Lower lobe of right lung (tissue), 2 donors: ENCODE measurements at places on chromosomes 2 and 18.

- no peak for DNase-seq
Measured at GRCh38 chr18:39886136-39886535, 2068.9 kb upstream of the PIK3C3 start.

- DNase-seq, result no peak
Measured at GRCh38 chr2:154720651-154721050, 22.2 kb downstream of the KCNJ3 start.

DNA sequence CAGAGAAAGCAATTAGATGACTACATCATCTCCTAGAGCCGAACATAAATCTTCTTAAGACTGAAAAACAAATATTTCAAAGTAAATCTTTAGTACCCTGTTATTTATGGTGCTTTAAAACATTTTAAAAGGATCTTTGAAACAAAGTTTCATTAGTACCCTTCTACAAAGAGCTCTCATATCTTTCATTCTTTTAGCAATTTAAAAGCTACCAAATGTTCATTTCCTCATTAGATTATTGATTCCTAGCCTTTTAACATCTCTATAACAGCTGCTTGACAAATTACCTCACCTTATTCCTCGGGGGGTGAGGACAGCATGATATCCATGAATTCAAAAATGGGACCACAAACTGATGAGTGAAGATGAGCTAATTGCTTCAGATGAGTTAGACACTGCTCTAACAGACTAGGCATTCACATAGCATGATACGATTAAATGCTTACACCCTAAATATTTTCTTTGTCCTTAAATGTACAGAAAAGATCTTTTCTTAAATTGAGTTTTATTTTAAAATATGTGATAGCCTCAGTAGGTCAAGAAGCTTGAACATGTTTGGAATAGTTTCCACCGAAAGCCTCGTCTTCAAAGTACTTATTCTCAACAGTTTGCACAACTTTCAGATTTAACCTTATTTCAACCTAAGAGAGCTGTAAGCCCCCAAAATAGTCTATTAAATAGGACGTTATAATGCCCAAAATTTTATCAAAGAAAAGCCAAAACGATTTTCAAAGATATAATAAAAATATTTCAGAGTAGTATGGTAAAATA is 2.1 kb downstream of the ATAD2B start:
- DNase-seq, result no peak

DNA sequence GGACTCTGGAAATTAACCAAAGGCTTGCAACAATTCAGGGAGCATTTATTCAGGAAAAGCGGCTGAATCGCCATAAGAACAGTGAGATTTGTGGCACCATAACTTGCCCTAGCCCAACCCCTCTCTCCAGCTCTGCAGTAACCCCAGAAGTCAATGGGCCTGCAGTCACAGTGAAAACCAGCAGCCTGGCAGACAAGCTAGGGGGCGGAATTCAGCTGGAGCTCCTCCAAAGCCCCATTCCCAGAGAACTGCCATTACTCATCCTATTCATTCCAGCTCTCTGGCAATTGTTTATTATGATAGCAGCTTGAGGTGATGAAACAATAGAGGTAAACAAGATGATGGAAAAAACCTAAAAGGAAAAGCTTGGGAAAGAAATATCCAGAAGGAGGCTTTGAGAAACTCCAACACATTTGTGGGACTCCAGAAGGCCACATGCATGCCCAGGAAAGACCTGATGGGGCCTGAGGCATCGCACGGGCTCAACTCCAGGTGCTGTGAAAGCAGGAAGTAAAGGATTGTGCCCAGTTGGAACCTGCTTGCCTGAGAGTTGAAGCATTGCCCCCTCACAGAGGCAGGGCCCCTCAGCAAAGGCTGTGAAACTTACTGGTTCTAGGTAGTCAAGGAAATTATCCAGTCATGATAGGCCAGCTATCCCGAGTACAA is 126.7 kb downstream of the TWIST2 start:
- no peak for DNase-seq

DNA sequence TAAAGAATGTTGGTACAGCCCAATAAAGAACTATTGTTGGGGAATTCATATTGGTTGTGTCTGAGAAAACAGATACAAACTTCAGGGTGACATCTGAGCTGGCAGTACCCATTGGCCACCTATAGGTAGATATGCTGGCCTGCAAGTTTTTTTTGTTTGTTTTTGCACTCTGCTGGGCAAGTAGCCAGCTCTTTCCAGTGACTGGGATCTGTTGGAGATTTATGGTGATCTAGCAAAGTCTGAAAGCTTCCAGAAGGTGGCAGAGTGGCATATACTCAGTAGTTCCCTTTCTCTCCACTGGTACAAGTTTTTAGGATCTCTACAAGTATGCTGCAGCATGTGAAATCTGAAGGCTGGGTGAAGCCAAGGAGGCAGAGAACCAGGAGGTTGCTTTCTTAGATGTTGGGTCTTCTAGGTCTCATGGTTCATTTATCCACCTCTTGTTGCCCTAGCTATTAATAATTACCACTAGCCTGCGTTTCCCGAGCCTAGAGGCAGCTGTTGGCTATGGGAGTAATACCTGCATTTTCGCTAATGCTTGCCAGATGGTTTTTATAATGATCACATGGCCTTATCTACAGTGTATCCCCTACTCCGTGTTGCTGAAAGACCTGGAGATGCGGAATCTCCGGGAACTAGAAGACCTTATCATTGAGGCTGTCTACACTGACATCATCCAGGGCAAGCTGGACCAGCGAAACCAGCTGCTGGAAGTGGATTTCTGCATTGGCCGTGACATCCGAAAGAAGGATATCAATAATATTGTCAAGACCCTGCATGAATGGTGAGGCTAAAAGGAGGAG is 9.5 kb downstream of the COPS7B start:
- DNase-seq, result no peak

GRCh38 chr2:227862741-227863588 is 8.5 kb upstream of the DAW1 start:
- no peak for DNase-seq

- no peak for DNase-seq
Measured at GRCh38 chr2:217740756-217741155, 262.0 kb downstream of the TNS1 start.

DNA sequence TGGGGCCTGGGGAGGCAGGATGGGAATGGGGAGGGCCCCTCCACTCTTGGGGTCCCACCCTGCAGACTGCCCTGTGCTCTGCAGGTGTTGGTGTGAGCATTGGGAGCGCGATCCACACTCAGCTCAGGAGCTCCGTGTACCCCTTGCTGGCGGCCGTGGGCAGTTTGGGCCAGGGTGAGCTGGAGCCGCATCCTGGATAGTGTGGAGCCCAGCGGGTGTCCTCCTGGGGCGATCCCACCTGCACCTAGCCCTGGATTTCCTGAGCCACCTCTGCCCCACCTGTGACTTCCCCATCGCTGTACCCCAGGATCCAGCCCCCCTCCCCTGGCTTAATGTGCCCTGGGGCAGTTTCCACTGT is 2.6 kb downstream of the PROM2 start:
- peak; percentile 12 for DNase-seq

DNA sequence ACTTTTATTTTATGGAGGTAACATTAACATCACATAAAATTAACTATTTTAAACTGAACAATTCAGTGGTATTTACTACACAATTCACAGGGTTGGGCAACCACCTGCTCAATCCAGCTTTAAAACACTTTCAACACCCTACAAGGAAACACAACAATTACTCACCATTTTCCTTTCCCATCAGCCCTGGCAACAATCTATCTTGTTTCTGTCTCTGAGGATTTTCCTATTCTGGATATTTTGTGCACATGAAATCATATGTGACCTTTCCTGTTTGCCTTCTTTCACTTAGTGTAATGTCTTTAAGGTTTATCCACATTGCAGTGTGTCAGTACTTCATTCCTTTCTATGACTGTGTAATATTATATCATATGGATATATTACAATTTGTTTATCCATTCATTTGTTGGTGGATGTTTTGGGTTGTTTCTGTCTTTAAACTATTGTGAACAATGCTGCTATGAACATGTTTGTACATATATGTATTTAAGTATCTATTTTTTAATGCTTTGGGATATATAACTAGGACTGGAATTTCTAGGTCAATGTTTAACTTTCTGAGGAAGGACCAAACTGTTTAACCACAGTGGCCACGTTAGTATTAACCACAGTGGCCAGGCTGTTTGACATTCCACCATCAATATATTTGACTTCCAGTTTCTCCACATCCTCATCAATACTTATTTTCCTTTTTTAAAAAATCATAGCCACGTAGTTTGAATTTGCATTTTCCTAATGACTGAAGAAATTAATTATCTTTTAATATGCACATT is 72.4 kb upstream of the KIF5C start:
- DNase-seq, result no peak

- no peak for DNase-seq
Measured at GRCh38 chr2:123692121-123692520, 333.0 kb upstream of the CNTNAP5 start.

DNA sequence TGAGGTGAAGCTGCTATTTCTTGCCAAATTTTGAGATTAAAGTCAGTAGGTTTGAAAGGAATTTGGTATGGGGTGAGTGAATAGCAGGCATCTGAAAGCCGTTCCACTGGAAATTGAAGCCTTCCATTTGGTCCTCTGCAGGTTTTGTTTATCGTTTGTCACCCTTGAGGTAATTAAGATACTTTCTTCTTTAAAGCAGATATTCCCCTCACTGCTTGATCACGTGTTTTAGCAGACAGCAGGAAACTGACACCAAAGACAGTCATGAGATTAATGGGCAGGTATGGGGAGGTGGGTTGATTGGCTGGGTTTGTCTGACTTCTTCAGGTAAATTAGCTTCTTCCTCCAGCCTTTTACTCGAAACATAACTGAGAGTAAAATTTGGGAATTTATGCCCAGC is 10.7 kb downstream of the LPIN1 start:
- DNase-seq, result no peak

DNA sequence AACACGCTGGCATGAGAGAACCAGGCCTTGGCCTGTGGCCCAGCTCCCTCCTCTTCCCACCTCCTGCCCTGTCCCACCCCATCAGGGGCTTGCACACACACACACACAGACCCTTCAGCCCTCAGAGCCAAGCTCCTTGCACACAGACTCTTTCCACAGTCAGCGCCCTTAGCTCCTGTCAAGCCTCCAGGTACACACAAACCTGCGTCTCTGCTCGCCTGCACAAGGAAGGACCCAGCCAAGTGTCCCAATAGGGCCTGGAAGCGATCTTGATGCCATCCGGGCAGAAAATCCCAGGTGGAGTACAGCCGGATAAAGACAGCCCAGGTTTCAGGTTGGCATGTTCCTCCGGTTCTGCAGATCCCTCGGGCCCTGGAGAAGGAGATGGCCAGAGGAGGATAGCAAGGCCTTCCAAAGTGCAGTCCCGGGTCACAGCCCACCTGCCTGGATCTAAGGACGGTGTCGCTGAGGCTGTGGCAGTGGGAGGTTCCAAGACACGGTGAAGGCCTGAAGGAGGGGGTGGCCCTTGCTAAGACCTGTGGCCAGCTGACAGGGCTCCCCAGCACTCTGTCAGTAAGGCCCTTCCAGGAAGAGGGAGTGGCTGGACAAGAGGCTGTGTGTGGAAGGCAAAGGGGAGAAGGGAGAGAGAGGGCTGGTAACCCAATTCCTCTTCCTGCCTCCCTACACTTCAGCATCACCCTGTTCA is 18.5 kb upstream of the STEAP3 start:
- no peak for DNase-seq

DNA sequence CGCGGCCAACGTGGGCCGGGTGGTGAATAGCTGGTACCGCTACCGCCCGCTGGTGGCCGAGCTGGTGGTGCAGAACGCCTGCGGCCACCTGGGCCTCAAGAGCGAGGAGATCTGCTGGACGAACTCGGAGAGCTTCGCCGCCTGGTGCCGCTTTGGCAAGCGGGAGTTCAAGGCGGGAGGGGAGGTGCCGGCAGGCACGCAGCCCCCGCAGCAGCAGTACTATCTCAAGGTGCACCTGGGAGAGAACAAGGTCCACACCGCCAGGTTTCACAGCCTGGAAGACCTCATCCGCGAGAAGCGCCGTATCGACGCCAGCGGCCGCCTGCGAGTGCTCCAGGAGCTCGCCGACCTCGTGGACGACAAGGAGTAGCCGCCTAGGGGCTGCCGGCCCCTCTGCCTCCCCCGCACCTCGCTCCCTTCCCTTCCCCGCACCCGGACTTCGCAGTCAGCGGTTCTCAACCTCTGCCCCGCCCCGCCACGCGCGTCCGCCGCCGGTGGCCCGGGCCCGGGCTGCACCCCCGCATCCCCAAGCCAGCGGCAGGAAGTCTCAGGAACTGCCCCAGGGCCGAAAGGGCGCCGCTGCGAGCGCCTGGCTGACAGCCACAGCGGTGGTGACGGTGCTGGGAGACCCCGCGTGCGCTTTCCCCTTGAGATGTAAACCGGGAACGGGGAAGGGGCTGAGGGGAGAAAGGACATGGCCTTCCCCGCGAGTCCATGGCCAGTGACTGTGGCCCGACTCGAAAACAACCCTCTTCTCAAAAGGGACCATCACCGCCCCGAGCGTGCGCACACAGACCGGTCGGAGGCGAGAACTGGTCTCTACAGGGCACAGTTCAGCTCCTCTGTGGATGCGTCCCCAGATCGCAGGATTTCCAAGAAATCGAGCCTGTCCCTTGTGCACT is 2.2 kb downstream of the LRATD1 start:
- DNase-seq, result peak; percentile 90

DNA sequence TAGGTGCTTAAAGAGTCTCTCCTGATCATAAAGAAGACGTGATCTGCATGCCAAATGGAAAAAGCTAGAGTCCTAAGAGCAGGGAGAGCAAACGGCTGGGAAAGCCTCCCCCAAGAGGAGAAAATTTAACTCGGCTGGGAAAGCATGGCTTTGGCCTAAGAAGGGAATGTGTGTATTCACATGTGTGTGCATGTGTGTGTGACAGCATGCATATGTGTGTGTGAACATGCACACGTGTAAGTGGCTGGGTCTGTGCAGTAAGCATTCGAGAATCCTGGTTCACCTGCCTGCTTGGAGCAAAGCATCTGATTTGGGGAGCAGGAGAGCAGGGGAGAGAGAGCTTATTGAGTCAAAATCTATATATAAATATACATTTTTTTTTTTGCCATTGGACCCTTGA is 30.1 kb upstream of the BCL11A start:
- no peak for DNase-seq

- DNase-seq, result no peak
Measured at GRCh38 chr2:141199711-141200110, 931.1 kb downstream of the LRP1B start.

- peak; percentile 68 for DNase-seq
Measured at GRCh38 chr18:13562494-13563029, 163.8 kb downstream of the FAM210A start.

DNA sequence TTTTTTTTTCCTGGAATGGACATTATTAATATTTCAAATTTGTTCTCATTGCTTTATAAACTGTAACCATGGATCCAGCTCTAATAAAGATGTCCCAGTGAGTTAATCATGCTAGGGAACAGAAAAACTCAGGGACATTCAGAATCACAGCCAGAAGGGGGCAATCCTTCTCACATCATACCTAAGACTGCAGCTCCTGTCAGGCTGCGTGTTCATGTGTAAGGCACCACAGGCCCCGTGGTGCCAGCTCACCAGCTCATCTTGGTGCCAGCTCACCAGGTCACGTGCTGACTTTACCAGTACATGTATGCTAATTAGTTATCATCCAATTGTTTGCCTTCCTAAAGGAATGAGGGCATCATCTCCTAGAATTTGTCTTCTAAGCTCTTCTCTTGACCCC is 84.7 kb upstream of the NEDD4L start:
- DNase-seq, result peak; percentile 57

- no peak for DNase-seq
Measured at GRCh38 chr2:128196471-128196931, 105.5 kb downstream of the UGGT1 start.

GRCh38 chr18:54736981-54737380 is 91.3 kb upstream of the RAB27B start:
- DNase-seq, result no peak
